ENCODE measurements at places on chromosomes 5 and 9.

- DNase-seq: no peak
Observed at GRCh38 chr9:85742597-85742936, 813 bp upstream of the AGTPBP1 start.

- DNase-seq: no peak
Observed at GRCh38 chr5:1110307-1111240, 1.3 kb downstream of the SLC12A7 start.

DNA sequence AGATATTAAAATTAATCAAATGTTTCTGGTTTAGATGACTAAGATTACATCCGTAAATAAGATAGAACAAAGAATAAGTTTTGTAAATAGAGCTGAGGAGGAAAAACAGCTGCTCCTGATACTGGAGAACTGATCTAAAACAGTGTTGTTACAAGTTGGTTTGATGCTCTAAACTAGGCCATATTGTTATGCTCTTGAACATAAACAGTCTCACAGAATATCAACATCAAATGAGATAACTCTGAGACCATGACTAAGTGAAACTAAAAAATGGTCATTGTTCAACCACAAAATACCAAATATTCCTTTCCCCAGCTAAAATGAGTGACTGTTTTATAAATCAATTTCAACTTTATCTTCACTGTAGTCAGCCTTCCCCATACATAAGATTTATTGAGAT, 16.5 kb upstream of the SRFBP1 start:
- no peak for DNase-seq

DNA sequence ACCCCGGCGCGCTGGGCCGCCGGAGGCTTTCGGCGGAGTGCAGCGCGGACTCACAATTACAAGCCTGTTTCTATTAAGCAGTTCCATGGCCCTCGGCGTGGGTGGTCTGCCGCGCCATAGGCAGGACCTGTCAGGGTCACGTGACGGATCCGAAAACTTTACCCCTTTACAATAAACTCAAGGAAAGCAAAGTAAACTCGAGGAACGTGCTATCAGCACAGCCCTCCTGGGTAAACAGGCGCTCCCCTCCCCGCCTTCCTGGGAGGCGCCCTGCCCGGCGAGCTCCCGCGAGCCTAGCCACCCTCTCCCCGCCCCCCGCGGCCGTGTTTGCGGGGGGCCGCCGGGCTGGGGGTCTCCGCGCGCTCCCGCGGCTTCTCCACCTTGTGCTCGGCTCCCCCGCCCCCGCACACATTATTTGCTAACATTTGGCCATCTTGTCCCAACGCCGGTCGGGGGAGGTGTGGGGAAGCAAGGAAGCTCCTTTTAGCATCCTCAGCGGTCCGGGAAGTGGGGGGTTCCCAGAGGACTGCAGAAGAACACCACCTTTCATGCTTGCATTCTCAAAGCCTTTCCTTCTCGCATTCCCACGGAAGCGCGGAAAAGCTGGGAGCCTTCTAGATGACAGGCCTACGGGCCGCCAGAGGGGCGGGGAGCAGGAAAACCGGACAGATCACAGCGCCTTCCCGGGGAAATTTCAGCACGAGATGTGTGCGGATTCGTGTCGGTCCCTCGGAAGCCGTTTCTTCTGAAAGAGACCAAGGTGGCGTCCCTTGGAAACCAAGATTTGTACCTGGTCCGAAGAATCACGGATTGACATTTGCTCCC, at the start of gene PTCH1:
PTCH1 (minus strand) TSS at position 238 of the 825 bp plus-strand sequence.
- no peak for DNase-seq

DNA sequence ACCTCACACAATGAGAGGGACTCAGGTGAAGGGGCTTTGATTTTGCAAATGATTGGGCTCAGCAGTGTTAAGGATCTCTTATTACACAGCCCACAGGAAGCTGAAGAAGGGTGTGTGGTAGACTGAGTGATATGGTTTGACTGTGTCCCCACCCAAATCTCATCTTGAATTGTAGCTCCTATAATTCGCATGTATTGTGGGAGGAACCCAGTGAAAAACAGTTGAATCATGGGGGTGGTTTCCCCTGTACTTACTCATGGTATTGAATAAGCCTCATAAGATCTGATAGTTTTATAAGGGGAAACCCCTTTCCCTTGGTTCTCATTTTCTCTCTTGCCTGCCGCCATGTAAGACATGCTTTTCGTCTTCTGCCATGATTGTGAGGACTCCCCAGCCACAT, 132.5 kb upstream of the FBXL7 start:
- no peak for DNase-seq

- no peak for DNase-seq
Observed at GRCh38 chr5:67792891-67793290, 422.7 kb upstream of the PIK3R1 start.

DNA sequence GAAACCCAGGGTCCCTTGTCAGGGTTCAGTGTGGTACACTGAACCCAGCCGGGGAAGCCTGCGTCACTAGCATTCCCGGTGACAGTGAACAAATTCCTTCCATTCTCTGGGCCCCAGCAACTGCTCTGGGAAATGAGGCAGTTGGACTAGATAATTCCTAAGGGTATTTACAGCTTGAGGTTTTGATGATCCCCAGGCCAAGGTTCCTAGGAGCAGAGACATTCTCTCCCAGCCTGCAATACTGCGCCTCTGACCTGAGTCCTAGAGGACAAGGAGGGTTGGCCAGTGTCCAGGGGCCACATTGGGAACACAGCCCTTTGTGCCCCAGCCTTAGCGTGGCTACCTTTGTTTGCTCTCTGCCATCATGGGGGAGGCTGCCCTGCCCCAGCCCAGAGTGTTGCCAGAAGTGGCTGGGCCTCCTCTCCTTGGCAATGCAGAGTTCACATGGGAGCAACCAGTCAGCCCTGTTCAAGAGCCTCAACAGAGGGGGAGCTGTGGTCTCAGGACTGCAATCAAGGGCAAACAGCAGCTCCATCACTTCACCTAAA, 178.2 kb downstream of the SEC61B start:
- no peak for DNase-seq

GRCh38 chr9:126564128-126564527, 49.6 kb upstream of the LMX1B start:
- DNase-seq: no peak

GRCh38 chr5:2179861-2180260, 297.1 kb upstream of the IRX4 start:
- DNase-seq: no peak

- no peak for DNase-seq
Observed at GRCh38 chr5:116229131-116229689, 144.4 kb downstream of the COMMD10 start.

GRCh38 chr9:127959398-127959797, 21.4 kb downstream of the EEIG1 start:
- no peak for DNase-seq

DNA sequence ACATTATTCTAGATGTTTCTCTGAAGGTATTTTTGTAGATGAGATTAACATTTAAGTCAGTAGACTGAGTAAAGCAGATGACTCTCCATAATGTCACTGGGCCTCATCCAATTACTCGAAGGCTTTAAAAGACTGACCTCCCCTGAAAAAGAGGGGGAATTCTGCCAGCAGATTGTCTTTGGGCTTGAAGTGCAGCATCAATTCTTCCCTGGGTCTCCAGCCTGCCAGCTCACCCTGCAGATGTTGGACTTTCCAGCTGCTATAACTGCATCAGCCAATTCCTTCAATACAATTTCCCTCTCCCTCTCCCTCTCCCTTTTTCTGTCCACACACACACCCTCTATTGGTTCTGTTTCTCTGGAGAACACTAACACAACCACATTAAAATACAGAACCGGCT, 472.8 kb downstream of the SPOCK1 start:
- no peak for DNase-seq

DNA sequence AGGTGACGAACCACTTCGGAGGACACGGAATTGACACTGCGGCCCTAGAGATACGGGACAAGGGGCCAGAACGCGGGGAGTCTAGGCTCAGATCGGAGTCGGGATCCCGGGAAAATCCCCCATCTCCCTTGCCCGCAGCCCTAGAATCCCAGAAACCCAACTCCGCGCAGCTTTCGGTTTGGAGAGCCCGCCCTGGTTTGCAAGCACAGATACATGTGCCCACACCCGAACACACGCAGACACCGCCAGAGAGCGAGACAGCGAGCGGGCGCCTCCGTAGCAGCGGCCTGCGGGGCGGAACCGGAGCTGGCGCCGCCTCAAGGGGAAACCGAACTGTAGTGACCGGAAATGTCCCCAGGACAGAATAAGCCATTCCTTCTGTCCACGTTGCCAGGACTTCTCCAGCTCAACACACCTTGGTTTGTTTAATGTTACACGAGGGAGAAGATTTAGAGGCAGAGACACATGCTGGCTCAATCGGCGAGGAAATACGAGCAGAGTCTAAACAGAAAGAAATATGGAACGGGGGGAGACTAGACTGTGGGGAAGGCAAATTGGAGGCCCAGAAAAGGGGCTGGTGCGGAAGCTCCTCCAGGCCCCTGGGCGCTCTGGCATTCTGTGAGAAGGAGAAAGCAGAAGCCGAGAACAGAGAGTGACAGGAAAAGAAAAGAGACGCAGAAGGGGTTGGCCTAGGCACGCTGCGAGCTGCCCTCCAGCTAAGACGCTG, 2.9 kb upstream of the PAX5 start:
- DNase-seq: no peak

DNA sequence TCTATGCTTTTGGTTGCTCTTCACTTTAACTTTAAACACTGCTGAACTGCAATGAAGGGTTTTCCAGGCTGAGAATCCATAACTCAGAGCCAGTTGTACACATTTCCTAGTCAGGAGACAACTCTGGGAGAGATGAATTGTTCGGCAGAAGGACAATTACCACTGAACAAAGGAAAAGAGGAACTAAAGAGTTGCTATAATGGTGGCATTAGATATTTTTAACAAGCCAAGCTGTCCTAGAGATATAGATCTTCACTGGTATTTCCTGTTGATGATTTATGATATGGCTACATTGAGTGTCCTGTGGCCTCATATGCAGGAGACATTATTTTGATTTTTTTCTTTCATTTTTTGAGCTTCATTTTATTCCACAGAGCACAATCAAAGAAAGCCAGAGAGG, 219.1 kb upstream of the PCSK5 start:
- DNase-seq: no peak

GRCh38 chr5:151947931-151948608, 23.4 kb upstream of the GLRA1 start:
- no peak for DNase-seq

DNA sequence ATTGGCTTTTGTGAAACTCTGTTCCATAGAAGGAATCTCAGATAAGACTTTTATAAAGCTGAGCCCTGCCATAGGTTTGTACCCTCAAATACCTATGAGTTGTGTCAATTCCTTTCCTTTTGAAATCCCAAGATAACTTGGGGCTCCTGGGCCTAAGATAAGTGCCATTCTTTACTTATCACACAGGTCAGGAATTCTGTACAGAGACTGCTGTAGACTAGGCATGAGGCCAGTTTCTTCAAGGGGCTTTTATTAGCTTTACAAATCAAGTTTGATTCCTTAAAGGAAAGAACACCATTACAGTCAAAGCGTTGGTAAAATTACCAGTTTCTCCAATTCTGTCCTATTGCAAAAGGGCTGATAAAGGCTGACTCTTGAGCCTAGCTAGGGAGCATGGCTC, 39.2 kb downstream of the SHC3 start:
- no peak for DNase-seq

GRCh38 chr5:5822729-5823257, 400.3 kb downstream of the ICE1 start:
- DNase-seq: no peak

DNA sequence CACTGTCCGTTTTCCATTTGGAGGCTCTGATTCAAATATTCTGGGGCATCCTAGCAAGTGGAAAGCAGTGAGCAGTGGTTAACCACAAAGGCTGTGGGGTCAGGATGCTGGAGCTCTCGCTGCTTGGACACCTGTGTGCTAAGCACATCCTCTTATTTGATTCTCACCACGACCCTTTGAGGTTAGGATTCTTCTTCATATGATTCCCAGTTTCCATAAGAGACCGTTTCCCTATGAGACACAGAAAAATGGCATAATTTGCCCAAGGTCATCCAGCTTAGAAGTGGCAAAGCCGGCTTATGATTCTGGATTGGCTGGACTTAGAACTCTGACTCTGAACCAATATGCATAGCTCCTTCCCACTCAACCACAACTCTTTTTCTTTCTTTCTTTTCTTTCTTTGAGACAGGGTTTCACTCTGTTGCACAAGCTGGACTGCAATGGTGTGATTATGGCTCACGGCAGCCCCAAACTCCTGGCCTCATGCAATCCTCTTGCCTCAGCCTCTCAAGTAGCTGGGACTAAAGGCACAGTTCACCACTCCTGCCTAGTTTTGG, 207.7 kb downstream of the TTLL11 start:
- DNase-seq: no peak

DNA sequence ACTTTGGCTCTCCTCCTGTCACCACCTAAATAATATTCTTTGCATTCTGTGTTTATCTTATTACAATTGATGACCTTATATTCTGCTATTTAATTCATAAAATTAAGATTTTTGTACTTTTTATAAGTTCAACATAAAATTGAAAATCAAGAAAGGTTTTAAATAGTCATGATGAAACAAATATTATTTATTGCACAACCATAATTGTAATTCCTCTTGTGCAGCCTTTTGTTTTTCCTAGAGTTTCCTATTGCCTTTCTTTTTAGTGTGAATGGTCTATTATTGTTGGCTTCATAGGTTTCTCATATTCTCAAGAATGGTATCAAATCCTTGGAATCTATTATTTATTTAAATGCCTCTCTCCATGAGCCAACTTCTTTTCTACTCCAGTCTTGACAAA, 117.9 kb downstream of the TMEM161B start:
- no peak for DNase-seq

DNA sequence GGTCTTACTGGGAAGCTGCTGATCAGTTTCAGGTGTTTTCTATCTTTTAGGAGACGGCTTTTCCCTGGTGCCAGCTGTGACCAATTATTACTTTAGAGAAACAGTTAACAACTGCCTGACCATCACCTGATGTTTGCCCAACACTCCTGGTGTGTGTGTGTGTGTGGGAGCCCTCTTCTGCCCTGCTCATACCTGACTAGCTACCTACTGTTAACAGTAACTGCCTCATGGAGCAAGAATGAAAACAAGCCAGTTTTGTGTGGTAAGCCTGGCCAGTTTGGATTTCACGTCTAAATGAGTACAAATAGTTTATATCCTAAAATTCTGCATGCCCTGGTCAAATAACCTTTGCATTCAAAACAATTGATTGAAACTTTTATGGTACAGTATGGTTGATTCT, 46.1 kb upstream of the RIOK2 start:
- DNase-seq: no peak

DNA sequence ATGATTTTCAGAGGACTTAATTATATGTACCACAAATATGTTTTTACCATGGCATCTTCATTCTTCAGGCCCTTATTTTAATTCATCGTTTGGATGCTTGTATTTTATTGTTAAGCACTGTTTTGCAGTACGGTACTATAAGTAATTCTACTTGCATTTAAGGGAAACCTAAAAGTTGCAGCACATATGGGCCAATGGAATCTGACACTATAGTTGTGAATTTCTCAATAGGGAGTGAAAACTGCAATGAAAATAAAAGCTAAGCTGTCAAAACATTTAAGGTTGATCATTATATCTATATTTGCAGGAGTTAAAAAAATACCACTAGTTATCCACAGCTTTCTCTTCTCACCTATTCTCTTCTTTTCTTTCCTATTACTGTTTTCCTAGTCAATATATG, 1071.8 kb downstream of the MAT2B start:
- no peak for DNase-seq

Measured in stimulated activated CD4-positive, alpha-beta T cell treated with anti-CD3 and anti-CD28 coated beads, TNF-alpha, amount 100 ng/mL, for 48 hours (primary cell).